Fibroblast of pulmonary artery (primary cell): ENCODE measurements at places on chromosomes 2 and 18.

DNA sequence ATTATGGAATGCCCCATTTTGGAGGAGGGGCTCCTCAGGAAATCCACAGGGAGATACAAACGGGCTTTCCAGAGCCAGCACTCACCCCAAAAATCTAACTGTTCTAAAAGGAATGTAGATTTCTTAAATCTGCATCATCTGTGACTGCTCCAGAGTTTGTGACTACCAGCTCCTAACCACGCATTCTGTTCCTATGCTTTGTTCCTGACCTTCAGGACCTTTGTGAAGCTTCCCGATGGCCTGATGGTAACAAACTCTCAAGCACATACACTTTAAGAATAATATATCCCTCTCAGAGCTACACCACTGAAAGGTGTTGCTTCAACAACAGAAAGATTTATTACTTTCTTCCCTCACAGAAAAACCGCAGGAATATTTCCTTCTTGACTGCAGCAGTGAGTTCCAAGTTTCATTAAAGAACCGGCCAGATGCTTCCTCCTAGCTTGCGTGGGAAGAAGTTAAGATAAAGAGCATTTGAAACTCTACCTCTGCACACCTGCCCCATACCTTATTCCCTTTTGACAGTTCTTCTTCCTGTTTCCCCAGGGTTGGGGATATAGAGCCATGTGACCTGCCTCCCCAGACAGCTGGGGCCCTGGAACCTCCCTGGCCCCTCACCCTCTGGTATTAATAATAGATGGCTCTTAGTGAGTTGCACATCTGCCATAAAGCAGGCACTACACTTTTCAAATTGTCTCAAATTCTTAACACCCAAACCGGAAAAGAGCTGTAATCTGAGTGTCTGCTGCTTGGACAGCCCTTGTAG is 40.2 kb upstream of the EML4 start:
- DNase-seq: no peak

GRCh38 chr18:38923540-38923939 is 1357.9 kb upstream of the CELF4 start:
- no peak for DNase-seq

DNA sequence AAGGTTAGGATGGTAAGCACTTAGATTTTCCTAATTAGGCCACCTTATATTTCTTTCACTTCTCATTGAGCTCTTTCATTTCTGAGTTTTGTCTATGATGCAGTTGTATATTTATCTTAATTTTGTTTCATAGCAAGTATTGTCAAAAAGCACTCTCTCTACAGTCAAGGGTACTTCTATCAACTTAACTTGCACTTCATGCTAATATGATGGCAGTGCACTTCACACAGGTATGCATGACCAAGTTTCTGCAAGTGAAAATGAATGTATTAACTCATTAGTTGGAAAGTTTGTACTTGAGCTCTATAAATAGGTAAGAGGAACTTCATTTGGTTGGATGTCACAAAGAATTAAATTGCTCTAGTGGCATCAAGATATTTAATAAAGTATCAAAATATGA is 51.5 kb upstream of the CDH19 start:
- DNase-seq: no peak

GRCh38 chr2:221370857-221371211 is 201.3 kb downstream of the EPHA4 start:
- DNase-seq: no peak

DNA sequence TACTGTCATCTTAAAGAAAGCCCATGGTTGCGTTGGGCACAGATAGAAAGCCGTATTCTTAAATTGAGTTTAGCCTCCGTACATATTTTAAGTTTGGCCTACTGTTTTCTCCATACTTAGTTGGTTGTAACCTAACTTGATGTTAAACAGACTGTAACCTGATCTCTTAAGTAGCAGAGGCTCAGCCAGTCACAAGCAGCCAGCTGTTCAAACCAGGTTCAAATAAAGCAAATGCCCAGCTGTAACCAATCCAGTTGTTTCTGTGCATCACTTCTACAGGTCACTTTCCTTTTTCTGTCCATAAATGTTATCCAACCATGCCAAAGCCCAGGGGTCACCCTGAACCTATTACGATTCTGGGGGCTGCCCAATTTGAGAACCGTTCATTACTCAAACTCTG is 10.0 kb upstream of the THADA start:
- DNase-seq: no peak
